ENCODE measurements at places on chromosomes 12 and 14. TPM values are rescaled to one million over a fixed set of nuclear protein-coding genes. Genes with fewer than 3 reads are reported as not detected.

GRCh38 chr14:90616313-90616712 is 199.9 kb downstream of the TTC7B start:
- no peak overlapping the region for H3K27ac ChIP-seq
- H3K4me3 ChIP-seq: no peak overlapping the region
- H3K27me3 ChIP-seq: no peaks in the 10 kb centered on the region
- H3K4me1 ChIP-seq: peaks cover 12% of the 10 kb centered on the region
- no peaks in the 10 kb centered on the region for H3K36me3 ChIP-seq
- DNase-seq: no peak

- H3K27ac ChIP-seq: peak overlapping the region; percentile 69
- peaks cover 41% of the 10 kb centered on the region for H3K36me3 ChIP-seq
- H3K27me3 ChIP-seq: no peaks in the 10 kb centered on the region
- H3K4me3 ChIP-seq: no peak overlapping the region
- peaks cover 52% of the 10 kb centered on the region for H3K4me1 ChIP-seq
- DNase-seq: no peak
Measured at GRCh38 chr12:105229371-105229770, 6.6 kb downstream of the APPL2 start.

DNA sequence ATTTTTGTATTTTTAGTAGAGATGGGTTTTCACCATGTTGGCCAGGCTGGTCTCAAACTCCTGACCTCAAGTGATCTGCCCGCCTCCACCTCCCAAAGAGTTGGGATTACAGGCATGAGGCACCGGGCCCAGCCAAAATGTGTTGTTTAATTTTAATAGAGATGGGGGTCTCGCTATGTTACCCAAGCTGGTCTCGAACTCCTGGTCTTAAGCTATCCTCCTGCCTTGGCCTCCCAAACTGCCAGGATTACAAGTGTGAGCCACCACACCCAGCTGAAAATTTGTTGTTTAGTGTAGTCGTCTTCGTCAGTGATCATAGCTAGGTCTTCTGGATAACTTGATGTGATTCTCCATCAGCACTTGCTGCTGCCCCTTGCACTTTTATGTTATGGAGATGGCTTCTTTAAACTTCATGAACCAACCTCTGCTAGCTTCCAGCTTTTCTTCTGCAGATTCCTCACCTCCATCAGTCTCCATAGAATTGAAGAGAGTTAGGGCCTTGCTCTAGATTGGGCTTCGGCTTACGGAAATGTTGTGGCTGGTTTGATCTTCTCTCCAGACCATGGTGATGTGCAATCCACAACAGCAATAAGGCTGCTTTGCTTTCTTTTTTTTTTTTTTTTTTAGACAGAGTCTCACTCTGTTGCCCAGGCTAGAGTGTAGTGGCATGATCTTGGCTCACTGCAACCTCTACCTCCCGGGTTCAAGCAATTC is 13.0 kb downstream of the ISCU start:
- no peaks in the 10 kb centered on the region for H3K4me1 ChIP-seq
- no peak overlapping the region for H3K4me3 ChIP-seq
- no peak for DNase-seq
- no peaks in the 10 kb centered on the region for H3K36me3 ChIP-seq
- no peak overlapping the region for H3K27ac ChIP-seq

DNA sequence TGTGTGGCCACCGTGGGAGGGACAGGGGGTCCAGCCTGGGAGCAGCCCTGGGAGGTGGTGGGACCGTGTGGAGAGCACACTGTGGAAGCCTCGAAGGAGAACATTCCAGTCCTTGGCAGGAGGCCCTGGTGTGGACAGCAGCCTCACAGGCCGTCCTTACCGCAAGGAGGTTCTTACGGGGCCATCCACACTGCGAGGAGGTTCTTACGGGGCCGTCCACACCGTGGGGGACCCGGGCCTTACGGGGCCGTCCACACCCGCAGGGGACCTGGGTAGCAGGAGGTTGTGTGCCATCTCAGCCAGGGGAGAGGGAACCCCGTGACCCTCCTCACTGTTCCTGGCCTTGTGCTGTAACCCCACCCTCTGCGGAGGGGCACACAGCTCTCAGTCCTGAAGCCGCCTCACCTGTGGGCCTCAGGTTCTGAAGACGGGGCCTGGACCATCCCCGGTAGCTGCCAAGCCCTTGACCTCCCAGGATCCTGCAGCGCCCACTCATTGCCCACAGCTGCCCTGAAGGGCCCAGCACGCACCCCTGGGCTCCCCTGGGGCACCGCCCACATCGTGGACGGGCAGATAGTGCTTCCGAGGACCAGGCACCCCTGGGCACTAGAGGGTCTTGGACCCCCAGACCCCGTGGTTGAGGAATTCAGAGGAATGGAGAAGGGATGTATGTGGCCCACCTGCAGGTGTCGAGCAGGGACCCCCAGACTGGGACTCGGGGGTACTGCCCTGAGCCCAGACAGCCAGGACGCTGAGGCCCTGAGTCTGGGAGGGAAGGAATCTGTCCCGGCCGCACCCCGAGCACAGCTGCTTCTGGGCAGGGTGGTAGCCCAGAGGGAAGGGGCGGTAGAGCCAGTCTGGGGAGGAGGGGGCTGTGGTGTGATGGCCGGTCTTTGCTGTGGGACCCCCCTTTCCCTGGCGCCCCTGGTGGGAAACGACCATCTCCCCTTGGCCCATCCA is 37.3 kb downstream of the LRCOL1 start:
- H3K4me1 ChIP-seq: no peaks in the 10 kb centered on the region
- H3K36me3 ChIP-seq: peaks cover 14% of the 10 kb centered on the region
- no peaks in the 10 kb centered on the region for H3K27me3 ChIP-seq
- no peak overlapping the region for H3K4me3 ChIP-seq
- DNase-seq: no peak

GRCh38 chr14:33685026-33685425 is 265.8 kb downstream of the EGLN3 start:
- H3K27me3 ChIP-seq: no peaks in the 10 kb centered on the region
- no peak for DNase-seq
- no peaks in the 10 kb centered on the region for H3K36me3 ChIP-seq

Gene NRDE2
- total RNA-seq: 36.7 TPM

Gene NTN4
- 7.2 TPM for total RNA-seq

GRCh38 chr14:25150934-25151790 is 101.2 kb upstream of the STXBP6 start:
- H3K4me1 ChIP-seq: no peaks in the 10 kb centered on the region
- H3K4me3 ChIP-seq: no peak overlapping the region
- H3K27me3 ChIP-seq: peaks cover 13% of the 10 kb centered on the region
- no peaks in the 10 kb centered on the region for H3K36me3 ChIP-seq

DNA sequence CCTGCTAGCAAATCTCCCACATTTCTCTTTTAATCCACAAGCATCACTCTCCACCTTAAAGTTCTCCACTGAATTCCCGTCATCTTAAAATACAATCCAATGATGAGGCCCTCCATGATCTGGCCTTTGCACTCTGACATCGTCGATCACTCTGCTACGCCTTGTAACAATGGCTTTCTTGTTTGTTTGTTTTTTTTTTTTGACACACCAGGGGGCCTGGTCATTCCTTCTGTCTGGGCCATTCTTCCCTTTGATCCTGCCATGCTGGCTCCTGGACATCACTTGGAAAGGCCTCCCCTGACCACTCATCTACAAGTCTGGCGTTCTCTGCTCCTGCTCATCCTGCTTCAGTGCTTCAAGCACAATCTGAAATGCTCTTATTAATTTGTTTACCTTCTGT is 233.5 kb downstream of the PPM1H start:
- no peaks in the 10 kb centered on the region for H3K27me3 ChIP-seq
- H3K27ac ChIP-seq: no peak overlapping the region

GRCh38 chr12:62847709-62848108 is 87.2 kb downstream of the PPM1H start:
- H3K27ac ChIP-seq: no peak overlapping the region
- H3K4me3 ChIP-seq: no peak overlapping the region
- peaks cover 15% of the 10 kb centered on the region for H3K4me1 ChIP-seq
- no peak for DNase-seq

- DNase-seq: no peak
- no peak overlapping the region for H3K4me3 ChIP-seq
- peaks cover 3% of the 10 kb centered on the region for H3K4me1 ChIP-seq
- no peak overlapping the region for H3K27ac ChIP-seq
Measured at GRCh38 chr12:87137220-87137619, 881.0 kb upstream of the MGAT4C start.

DNA sequence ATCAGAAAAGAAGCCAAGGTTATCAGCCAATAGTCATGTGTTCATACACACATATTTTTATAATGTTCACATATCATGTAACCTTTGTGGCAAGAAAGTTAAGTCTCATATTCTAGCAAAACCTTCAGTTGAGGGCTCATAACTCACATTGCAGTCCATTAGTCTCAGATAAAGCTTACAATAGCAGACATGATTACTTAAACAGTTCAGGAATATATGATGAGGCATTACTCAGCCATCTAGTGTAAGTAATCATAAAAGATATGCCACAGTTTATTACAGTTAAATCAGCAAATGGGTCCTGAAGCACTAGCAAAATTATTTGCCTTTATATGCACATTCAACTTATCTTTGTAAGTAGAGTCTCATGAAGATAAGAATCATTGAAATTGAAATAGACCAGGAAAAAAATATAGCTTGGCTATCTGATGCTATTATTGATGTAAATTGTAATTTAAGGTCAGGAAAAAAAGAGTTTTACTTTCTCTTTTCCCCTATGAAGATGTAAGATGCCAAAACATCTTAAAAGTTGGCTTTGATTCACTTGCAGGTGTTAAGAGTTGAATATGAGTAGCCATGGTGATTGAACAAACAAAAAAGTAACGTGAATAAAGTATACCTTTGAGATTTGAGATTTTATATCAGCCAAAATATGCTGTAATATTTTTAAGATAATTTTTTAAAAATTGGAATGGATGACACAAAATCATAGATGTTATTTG is 537.0 kb downstream of the SLC6A15 start:
- no peak overlapping the region for H3K27ac ChIP-seq
- H3K4me1 ChIP-seq: no peaks in the 10 kb centered on the region
- no peaks in the 10 kb centered on the region for H3K27me3 ChIP-seq
- H3K4me3 ChIP-seq: no peak overlapping the region

DNA sequence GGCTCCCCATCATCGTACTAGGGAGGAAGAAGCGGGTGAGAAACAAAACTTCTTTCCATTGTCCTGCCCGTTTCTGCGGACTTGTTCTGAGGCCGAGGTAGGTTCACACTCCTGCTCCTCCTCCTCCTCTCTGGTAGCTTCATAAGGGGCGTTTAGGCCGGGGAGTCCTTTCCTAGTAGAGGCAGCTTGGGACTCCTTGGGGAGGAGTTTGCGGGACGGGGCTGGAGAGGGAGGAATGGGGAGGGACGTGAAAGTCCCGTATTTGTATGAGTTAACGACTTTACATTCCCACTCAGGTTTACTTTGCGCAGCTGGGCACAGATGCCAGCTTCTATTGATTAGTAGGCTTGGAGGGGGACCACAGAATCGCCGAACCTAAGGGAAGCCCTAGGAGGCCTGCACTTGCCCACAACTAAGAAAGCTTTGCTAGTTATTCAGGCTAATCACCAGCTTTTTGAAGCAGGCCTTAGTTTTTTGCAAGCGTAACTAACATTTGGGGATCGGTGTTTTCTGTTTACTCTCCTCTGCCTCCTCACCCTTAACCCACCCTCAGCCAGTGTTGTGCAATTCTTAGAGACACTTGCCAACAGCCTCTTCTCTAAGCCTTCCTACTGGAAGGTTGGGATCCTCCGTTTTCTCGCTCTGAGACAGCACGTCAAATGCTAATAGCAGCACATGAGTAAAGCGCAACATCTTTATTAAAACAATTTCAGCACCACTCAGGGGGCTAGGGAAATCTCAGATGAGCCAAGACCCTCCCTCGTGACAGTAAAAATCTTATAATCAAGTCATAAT is 499 bp downstream of the RNASE4 start:
- H3K27ac ChIP-seq: peak overlapping the region; percentile 88
- no peaks in the 10 kb centered on the region for H3K36me3 ChIP-seq
- no peak for DNase-seq
- H3K4me1 ChIP-seq: peaks cover 48% of the 10 kb centered on the region
- no peaks in the 10 kb centered on the region for H3K27me3 ChIP-seq
- H3K4me3 ChIP-seq: no peak overlapping the region

Gene KRT6B
- not detected for total RNA-seq

Gene NANOG
- total RNA-seq: 0.64 TPM

Gene LMNTD1
- not detected for total RNA-seq

Gene TCTN2
- 35.5 TPM for total RNA-seq

Gene NID2
- total RNA-seq: 3.3 TPM

DNA sequence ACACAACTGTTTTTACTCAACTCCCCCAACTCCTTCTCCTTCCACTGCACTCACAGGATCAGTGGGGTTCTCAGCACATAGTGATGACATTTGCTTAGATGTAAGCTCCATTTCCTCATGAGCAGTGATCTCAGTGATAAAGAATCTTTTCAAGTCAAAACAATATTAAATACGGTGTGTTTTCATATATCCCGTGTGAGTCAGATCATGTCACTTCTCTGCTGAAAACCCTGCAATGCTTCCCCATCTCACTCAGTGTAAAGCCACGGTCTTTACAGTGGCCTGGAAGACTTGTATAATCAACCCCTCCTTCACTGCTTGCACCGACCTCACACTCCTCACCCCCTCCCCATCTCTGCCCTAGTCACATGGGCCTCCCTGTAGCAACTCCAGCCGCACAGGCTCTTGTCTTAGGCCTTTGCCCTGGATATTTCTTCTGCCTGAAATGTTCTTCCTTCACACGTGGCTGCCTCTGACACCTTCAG is 149.7 kb upstream of the ARHGAP5 start:
- H3K27ac ChIP-seq: no peak overlapping the region
- no peaks in the 10 kb centered on the region for H3K36me3 ChIP-seq
- no peak overlapping the region for H3K4me3 ChIP-seq
- H3K4me1 ChIP-seq: peaks cover 14% of the 10 kb centered on the region
- DNase-seq: no peak

- H3K27ac ChIP-seq: no peak overlapping the region
- no peaks in the 10 kb centered on the region for H3K27me3 ChIP-seq
- H3K4me3 ChIP-seq: no peak overlapping the region
- DNase-seq: no peak
- H3K36me3 ChIP-seq: peaks cover 26% of the 10 kb centered on the region
Measured at GRCh38 chr12:111268738-111269572, 99.9 kb downstream of the PHETA1 start.

DNA sequence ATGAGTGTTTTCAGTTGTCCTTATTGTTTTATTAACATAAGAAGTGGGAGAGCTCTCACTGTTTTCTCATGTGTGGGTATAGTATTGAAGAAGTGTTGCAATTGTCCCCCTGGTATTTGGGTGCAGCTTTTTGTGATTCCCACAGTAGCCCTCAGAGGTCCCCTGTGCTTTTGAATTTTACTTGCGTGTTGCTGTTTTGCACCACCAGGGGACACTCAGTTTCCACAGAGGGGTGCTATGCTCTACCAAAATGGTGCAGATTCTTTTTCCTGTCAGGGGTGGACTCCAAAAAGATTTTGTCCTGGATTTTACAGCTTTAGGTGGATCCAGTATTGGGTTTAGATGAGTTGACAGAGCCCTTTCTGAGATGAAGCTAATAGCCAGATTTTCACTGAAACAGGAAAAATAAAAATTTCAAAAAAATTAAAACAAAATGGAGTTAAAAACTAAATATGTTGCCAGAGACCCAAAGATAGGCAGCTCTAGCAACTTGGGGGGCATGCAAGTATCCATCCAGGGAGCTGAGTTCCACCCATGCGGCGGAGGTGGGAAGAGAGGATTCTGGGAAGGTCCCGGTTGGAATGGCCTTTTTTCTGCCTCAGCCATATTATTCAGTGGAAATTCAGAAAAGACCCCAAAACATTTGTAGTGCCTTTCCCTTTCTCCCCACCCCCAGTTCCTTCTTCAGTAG is 50.2 kb downstream of the TTLL5 start:
- H3K4me1 ChIP-seq: peaks cover 19% of the 10 kb centered on the region
- no peak overlapping the region for H3K4me3 ChIP-seq
- peak overlapping the region; percentile 94 for H3K27ac ChIP-seq

Gene HIF1A
- 141 TPM for total RNA-seq
